ENCODE measurements at places on chromosomes 13 and 19.
A peak's percentile ranks its signal among the peaks of the same experiment; 100 is the strongest.

- DNase-seq: no peak
These were observed 41.7 kb downstream of the RUBCNL start for GRCh38 chr13:46345398-46345797.

DNA sequence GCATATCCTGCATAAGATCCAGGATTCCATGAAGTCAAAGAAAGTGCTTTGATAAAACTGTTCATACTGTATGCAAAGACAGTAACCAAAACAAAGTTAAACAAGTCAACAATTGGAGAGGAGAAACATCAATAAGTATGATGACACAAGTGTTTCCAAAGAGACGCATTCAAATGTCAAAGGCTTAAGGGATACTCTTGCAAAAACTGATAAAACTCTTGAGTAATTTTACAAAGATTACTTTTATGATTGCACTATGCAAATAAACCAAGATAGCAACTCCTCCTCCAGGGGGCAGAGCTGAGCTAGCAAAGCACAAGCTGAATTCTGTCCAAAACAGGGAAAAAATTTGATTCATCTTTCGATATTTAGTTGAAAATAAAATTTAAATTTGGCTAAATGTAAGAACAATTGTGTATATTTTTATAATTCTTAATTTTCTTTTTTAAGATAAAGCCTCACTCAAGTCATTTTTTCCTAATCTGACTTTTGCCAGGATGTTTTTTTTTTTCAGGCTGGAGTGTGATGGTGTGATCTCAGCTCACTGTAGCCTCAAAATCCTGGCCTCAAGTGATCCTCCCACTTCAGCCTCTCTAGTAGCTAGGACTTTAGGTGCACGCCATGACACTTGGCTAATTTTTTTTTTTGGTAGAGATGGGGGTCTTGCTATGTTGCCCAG, 84.0 kb downstream of the MZT1 start:
- peak; percentile 45 for DNase-seq

GRCh38 chr13:48873081-48873480, 102.6 kb upstream of the FNDC3A start:
- no peak for DNase-seq

GRCh38 chr13:44921931-44922758, 67.1 kb downstream of the NUFIP1 start:
- DNase-seq: peak; percentile 92

- DNase-seq: peak; percentile 75
These were observed 5.5 kb upstream of the SAE1 start for GRCh38 chr19:47124937-47125668.

- DNase-seq: no peak
These were observed 8.9 kb downstream of the STXBP2 start for GRCh38 chr19:7645656-7646425.

GRCh38 chr19:40755248-40755624, 4.2 kb downstream of the SNRPA start:
- DNase-seq: no peak

DNA sequence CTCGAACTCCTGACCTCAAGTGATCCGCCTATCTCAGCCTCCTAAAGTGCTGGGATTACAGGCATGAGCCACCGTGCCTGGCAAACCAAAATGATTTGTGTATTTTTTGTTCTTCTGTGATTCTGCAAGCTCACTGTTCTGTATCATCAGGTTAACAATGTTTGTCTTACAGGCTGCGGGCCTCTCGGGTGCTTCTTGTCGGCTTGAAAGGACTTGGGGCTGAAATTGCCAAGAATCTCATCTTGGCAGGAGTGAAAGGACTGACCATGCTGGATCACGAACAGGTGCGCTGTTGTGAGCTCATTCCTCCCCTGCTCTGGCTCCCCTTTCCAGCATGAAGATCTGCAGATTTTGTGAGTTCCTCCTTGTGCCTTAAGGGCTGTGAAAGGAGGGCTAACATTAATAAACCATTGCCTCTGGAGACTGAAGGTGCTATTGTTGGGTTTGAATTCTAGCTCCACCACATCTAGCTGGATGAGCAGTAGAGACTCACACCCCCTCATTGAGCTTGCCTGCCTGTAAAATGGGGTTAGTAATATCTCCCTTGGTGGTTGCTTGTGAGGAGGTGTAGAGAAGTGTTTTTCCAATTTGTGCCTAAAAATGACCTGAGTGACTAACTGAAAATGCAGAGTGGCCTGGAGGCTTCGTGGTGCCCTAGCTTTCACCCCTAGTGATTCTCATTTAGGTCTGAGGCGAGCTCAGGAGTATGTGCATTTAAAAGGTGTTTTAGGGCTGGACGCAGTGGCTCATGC, 12.9 kb downstream of the SAE1 start:
- no peak for DNase-seq

DNA sequence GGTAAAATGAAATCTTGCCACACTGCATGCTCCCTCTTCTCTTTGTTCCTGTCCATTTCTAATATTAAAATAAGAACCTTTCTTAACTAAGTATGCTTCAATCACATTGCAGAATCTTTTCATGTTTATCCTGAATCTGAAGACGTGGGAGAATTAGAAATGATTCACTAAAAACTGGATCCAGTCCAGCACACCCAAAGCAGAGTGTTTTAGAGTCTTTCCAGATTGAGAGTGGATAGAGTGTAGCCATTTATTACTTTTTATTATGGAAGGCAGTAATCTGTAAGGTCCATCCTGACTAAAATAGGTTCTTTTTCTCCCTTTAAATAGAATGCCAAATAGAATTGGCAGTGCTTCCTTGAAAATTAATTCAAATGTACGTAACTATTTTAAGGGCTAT, 453.5 kb downstream of the TDRD3 start:
- DNase-seq: no peak

DNA sequence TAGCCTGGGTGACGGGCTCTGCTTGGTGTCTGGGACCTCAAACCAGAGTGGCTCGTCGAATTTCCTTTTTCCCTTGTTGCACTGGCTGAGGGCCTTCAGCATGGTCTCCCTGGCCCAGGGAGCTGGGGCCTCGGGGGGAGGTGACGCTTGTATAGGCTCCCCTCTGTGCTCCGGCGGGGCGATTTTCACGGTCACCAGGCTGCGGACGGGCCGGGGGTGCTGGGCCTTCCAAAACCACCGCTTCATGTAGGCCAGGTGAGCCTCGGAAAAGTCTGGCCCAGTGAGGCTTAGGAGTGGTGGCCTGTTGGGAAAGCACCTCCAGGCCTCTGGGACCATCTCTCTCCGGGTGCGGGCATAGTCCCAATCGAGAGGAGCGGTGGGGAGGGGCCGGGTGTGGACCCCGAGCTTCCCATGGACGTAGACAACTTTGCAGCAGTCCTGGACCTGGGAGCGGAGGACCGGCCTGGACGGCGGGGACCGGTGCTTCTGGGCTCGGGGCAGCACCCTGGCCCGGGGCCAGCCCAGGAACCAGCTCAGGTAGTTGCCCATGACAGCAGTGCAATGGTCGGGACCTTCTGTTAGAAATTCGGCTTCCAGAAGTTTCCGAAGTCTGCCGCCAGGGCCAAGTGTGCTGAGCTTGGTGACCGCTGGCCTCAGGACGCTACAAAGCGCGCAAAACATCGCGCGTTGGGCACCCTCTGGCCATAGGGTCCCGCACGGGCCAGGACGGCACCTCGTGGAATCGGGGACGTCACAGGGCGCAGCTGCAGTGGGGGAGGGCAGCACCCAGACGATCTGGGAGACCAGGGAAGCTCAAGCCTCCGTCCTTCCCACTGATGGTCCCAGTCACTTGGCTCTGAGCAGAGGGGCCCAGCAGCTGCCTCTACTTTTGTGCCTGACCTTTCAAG, 41.6 kb upstream of the MTUS2 start:
- no peak for DNase-seq

GRCh38 chr13:40102854-40103253, 447.4 kb downstream of the COG6 start:
- DNase-seq: peak; percentile 73

DNA sequence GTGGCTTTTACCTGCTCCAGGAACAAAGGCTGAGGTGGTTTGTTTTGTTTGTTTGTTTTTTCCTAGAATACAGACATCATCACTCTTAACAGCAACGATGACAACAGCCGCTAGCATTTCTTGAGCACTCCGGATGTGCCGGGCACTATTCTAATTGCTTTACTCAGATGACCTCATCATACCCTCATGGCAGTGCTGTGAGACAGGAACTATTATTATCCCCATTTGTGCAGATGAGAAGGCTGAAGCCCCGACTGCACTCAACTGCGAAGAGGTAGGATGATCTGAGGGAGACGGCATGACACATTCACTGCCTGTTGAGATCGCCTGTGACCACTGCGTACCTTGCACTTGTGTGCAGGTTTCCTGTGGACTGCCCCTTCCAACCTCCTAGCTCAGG, 66.5 kb downstream of the CCDC70 start:
- DNase-seq: no peak

DNA sequence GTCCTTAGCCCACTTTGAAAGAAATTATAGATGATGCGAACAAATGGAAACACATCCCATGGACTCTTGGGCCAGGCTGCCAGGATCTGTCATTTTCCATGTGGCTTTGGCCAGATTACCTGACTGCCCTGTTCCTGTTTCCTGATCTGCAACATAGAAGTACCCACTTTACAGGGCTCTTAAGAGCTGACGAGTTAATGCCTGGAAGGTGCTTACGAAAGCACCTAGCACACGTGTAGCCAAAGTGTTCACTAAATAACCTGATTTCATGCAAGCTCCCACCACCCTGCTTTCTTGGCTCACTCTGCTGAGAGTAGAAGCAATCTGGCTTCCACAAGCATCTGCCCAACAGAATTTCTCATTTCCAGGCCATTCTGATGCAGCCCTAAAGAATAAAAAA, 575.2 kb downstream of the MYO16 start:
- DNase-seq: no peak

GRCh38 chr19:54517483-54517882, 14.9 kb downstream of the LAIR2 start:
- peak; percentile 36 for DNase-seq

GRCh38 chr13:96746886-96747285, 247.4 kb downstream of the OXGR1 start:
- no peak for DNase-seq

- DNase-seq: no peak
These were observed 66.7 kb downstream of the FRY start for GRCh38 chr13:32098272-32098671.

DNA sequence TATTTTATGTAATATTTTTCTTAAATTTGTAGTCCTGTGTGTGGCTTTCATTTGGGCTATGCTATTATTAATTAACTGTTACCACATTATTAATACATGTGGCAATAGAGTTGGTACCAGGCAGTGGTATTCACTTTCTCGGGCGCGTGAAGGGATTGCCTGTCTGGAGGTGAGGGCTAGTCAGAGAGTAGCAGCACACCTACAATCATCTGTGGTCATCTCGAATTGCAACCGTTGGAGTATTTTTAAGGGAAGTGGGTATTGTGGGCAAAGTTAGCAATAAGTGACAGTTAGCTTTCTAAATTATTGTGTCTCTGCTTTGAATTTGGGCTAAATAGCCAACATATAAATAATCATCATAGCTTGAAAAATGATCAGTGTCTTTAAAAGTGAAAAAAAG, 20.0 kb upstream of the GPR18 start:
- no peak for DNase-seq

GRCh38 chr19:3038214-3038613, 9.1 kb upstream of the TLE2 start:
- no peak for DNase-seq

- peak; percentile 85 for DNase-seq
These were observed 58.3 kb downstream of the KLF2 start for GRCh38 chr19:16382775-16383543.

DNA sequence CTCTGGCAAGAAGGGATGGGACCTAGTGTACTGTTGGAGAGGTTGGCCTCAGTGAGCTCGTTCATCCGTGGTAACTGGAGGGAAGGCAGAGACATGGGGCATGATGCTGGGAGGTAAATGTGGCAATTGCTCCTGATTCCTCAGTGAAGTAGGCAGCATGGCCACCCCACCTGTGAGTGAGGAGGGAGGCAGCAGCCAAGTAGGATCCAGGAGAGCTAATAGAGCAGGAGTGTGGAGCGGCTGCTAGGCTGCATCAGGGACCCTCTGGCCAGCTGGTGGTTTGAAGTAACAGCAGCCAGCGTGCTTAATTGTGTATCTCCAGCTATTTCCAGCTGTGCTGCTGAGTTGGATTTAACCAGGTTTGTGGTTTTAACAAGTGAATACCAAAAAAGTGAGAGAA, 24.7 kb downstream of the TM9SF2 start:
- no peak for DNase-seq

- no peak for DNase-seq
These were observed 30.9 kb upstream of the ADGRE5 start for GRCh38 chr19:14350302-14350701.

GRCh38 chr19:34282611-34283519, 28.5 kb downstream of the GARRE1 start:
- no peak for DNase-seq

DNA sequence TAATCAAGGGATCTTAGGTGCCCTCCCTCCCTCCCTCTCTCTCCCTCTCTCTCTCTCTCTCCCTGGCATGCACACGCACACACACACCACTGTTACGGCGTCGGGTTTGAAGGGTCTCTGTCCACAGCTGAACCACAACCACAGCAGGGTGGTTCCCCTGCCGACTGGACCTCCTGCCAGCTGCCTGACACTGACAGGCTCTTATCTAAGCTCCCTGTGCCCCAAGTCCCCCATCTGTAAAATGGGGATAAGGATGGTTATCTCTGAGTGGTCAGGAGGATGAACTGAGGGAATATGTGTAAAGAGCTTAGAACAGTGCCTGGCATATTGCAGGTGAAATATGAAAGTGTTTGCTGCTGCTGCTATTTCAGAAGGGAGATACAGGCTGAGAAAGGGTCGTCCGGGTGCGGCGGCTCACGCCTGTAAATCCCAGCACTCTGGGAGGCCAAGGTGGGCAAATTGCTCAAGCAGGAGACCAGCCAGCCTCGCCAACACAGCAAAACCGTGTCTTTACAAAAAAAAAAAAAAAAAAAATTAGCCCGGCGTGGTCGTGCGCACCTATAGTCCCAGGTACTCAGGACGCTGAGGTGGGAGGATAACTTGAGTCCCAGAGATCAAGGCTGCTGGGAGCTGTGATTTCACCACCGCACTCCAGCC, 852 bp upstream of the SHISA7 start:
- no peak for DNase-seq

DNA sequence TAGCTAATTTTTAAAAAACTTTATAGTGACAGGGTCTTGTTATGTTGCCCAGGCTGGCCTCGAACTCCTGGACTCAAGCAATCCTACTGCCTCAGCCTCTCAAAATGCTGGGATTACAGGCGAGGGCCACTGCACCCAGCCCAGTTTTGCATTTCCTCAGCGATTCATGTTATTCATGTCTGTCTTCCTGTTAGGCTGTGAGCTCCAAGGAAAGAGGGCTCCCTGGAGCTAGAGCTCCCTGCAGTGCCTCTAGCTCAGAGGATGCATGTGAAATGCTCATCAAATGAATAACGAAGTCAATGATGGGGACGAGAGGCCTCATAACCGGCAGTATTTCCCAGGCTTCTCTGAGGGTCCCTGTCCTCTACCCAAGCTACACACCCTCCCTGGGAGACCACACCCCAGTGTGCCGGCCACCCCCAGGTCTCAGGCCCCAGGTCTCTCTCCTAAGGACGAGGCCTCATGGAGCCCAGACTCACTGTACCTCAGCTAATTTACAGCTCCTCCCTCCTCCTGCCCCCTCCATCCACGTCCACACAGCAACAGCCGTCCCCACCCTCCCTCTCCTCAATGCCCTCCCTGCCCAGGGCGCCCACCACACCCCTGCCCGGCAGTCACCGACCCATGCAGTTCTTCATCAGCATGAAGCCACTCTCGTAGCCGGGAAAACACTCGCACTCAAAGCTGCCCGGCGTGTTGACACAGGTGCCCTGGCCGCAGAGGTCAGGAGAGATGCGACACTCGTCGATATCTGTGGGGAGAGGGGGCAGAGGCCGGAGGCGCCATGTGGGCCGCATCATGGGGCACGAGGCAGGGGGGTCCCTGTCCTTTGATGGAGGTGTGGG, 28.5 kb downstream of the FBN3 start:
- DNase-seq: no peak
